ENCODE measurements at places on chromosomes 16 and 17.

- no peak for DNase-seq
Measured at GRCh38 chr16:55487048-55487803, 8.2 kb downstream of the MMP2 start.

- no peak for DNase-seq
Measured at GRCh38 chr16:30353438-30354129, 1.5 kb downstream of the CD2BP2 start.

DNA sequence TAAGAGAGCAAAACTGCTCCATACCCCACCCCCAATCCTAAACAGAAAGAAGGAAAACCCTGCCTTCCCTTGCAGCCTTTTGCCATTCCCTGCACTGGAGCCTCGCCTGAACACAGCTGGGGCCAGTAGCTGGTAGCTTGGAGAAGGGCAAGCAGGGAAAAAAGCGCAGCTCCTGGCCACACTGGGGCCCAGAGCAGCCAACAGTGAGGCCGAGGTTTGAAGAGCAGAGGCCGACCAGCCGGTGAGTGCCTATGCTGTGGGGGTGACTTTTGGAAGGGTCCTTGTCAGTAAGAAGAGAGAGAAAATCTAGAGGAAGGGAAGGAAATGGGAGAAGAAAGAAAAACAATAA, 3.2 kb upstream of the HOXB9 start:
- no peak for DNase-seq

GRCh38 chr16:74667255-74667700, 601 bp upstream of the RFWD3 start:
- peak; percentile 7 for DNase-seq

GRCh38 chr17:40632216-40632615, 15.4 kb downstream of the SMARCE1 start:
- DNase-seq: no peak

GRCh38 chr17:39640591-39641031, 3.7 kb downstream of the STARD3 start:
- no peak for DNase-seq

GRCh38 chr17:38917259-38917658, 8.2 kb upstream of the LASP1NB start:
- DNase-seq: no peak

DNA sequence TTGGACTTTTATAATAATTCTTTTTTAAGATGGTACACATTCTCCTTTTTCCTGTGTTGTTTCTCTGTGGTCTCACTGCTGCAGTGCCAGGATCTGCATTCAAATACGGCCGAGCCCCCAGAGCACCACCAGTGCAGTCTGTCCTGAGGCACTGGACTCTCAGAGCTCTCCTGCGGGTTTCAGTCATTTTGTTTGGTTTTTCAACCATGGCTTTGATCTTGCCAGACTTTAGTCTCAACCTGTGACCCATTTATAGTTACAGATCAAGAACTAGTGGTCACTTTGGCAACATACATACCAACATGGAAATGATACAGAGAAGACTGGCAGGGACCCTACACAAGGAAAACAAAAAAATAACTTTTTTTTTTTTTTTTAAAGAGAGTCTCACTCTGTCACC, 177.4 kb downstream of the LGALS9B start:
- no peak for DNase-seq

- DNase-seq: no peak
Measured at GRCh38 chr17:6059406-6059805, 10.8 kb upstream of the WSCD1 start.

DNA sequence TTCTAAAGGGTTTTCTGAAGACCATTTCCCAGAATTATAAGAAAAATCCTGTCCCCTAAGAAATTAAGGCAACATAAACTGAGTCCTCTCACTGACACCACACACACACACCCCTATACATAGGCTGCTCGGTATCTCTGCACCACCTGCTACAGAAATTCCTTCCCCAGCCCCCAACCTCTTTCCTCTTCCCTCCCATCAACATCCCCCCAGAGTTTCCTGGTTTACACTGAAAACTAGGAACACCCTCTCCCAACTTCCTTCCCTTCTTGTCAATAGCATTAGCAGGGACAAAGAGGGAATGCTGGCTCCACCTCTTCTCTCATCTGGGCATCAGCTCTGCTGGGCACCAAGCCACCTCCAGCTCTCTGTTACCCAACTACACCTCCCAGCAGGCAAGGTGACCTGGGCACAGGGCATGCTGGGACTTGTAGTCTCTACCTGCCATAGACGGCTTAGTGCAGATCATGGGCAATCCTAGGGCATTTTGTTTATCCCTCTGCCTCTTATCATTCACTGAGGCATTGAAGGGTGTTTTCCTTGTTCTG, 15.7 kb downstream of the CAVIN1 start:
- peak; percentile 18 for DNase-seq

- no peak for DNase-seq
Measured at GRCh38 chr17:16662936-16663335, 9.3 kb upstream of the ZNF624 start.

DNA sequence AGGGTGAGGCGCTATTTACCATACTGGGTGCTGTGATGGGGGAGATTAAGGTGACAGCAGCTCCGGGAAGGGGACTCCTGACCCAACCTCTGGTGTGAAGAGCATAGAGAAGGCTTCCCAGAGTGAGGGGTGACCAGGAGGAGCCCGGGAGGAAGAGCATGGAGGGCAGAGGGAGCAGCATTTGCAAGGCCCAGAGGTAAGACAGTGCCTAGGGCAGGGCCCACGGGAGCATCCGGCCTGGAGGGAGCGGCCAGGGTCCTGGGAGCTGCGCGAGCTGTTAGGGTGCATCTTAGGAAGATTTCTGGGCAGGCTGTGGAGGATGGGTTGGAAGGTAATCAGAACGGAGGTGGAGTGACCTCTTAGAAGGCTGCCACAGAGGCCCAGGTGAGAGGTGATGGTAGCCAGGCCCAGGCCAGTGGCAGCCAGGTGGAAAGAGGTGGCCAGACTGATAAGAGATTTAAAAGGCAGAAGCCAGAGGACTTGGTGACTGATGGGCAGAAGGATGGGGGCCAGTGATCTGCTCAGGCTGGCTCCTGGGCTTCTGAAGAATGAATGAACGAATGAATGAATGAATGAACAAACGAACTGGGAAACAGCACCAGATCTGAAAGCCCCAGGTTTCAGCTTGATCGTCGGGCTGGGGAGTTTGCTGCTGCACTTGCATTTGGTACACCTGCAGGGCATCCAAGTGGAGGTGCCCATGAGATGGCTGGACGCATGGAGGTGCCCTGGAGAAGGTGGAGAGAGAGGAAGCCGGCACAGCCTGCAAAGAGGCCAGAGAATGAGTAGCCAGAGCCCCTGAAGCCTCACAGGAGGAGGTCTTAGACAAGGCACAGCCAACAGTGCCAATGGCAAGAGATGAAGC, 13.0 kb upstream of the TMEM92 start:
- DNase-seq: no peak

DNA sequence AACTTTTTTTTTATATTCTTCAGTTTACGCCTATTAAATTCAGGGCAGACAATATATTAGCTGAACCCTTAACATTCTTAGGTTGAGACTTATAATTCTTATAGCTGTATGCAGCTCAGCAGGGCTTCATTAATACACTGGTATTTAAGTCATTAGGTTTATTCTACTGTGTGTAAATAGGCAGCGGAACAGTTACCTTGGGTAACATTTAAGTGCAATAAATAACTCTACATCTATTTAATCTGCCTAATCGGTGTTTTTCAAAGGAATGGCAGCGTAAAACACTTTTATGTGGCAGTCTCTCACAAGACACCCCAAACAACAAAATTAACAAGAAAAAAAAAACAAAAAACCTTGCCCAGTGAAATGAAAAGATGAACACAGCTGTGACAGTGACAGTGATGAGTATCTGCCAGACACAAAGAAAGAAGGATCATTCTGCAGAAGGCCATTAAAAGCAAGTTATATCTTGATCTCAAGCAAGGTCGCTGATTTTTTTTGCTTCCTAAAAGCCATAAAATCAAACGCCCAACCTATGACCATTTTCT, 32.6 kb downstream of the KCNJ2 start:
- no peak for DNase-seq

GRCh38 chr17:8158267-8159031, 4.3 kb downstream of the VAMP2 start:
- DNase-seq: peak; percentile 65

DNA sequence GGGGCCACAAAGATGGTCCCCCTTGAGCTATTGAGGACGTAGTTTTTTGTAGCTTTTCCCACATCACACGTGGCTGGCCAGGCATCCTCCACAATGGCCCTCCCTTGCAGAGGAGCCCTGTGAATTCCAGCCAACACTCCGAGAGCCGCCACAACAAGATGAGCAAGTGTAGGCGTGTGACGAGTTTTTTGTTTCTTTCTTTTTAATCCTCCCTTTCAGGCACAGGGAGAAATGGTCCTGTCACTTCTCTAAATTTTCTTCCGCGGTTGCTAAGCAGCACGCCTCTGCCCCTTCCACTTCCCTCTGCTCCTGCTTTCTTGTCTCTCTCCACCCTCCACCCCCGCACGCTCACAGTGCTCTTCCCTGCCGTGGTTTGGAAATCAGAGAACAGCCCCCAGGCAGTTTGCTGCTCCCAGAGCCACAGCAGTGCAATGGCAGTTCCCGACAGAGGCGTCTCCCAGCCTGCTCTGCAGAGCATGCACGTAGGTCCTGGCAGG, 68.0 kb upstream of the MRTFB start:
- no peak for DNase-seq

GRCh38 chr17:4144422-4144747, 1.4 kb downstream of the CYB5D2 start:
- no peak for DNase-seq

DNA sequence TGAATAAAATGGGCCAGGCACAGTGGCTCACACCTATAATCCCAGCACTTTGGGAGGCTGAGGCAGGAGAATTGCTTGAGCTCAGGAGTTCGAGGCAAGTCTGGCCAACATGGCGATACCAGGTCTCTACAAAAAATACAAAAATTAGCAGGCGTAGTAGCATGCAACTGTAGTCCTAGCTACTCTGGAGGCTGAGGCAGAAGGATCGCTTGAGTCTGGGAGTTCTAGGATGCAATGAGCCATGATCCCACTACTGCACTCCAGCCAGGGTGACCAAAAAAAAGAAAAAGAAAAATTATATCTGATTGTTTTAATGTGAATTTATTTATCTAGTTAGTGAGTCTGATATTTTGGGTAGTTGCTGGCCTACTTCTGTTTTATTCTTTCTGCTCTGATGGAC, 7.0 kb downstream of the IL34 start:
- DNase-seq: no peak

- DNase-seq: no peak
Measured at GRCh38 chr16:9503251-9503984, 412.0 kb downstream of the HAPSTR1 start.

GRCh38 chr16:19703172-19703889, 14.7 kb downstream of the KNOP1 start:
- DNase-seq: no peak

- no peak for DNase-seq
Measured at GRCh38 chr16:81446907-81447268, 2.3 kb downstream of the CMIP start.

- no peak for DNase-seq
Measured at GRCh38 chr17:4722678-4723240, 8.5 kb upstream of the MED11 start.

DNA sequence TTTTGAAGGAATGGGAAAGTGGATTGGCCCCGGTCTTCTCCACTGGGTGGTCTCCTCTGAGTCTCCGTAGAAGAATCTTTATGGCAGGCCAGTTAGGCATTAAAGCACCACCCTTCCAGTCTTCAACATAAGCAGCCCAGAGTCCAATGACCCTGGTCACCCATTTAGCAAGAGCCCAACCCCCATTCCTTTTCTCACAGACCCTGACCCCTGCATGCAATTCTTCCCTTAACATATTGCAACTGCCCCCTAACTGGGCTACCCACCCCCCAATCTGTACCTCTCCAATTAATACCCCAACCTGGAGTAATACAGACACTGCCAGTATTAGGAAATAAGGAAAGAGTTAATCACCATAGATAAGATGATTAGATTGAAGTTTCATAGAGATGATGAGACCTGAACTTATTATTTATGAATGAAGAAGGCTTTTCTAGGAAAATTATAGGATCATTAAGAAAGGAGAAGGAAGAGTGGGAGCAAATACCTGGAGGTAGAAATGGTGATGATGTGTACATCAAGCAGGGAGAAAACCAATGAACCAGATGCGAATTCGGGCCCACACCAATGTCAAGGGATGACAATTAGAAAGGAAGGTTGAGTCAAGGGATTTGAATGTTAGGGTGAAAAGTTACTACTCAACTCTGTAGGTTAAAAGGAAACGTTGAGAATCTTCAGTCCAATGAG, 2.4 kb downstream of the CCL2 start:
- no peak for DNase-seq

GRCh38 chr17:10178506-10178991, 19.9 kb downstream of the GAS7 start:
- no peak for DNase-seq

DNA sequence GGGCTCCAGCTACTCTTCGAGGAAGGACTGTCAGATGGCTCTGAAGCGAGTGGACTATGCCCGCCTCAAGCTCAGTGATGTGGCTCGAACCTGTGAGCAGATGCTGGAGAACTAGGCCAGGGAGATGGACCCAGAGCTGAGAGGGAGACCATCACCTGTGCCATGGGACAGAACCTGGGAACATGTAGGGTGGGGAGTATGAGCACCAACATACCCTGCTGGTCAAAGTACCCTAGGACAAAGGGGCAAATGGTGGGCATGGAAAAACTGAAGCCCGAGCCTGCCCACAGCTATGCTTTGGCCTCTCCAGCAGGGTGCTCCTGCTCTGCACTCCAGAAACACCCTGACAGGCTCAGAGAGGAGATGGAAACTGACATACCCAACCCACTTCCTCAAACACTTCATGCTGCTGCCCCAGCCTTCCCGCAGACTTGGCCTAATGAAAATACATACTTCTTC, 1.9 kb downstream of the MED11 start:
- no peak for DNase-seq

GRCh38 chr17:46727572-46728348, 90.7 kb downstream of the WNT3 start:
- DNase-seq: no peak

- DNase-seq: no peak
Measured at GRCh38 chr17:81940538-81941483, 3.7 kb upstream of the PYCR1 start.

GRCh38 chr16:68399456-68399855, 48.9 kb downstream of the SMPD3 start:
- DNase-seq: no peak

DNA sequence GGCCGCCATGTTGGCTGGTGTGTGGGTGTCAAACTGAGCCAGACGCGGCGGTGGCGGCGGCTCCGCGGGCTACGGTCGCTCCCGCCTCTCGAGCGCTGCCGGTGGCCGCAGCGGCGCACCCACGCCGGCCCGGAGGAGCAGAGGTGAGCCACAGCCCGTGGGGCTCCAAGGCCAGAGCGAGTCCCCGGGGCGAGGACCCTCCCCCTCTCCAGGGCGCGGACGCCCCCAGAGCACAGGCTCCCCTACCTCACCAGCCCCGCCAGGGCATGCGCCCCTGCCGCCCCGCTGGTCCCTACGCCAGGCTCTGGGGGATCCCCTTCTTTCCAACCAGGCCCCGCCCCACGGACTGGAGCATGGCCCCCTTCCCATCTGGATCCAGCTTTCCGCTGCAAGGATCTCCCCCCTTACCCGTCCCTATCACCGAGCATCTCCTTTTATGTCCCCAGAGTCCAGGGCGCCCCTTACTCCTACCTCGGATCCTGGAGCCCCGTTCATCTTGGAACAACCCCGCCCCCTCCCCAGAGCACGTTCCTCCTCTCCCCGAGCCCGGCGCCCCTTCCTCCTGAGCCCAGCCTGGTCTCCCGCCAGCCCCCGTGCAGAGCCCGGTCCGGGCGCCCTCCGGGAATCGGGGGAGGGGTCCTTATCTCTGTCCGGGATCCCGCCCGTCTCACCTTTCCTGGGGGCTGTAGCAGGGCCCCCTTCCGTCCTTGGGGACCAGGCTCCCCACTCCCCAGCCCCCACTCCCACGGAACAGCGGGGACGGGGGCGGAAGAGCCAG, 412 bp downstream of the EPN2 start:
- DNase-seq: peak; percentile 41

- DNase-seq: peak; percentile 19
Measured at GRCh38 chr16:10552998-10553491, 27.4 kb downstream of the EMP2 start.
